Amygdala (tissue), 56 donors: ENCODE measurements at places on chromosomes 3 and 15.

- DNase-seq: no peak
Observed at GRCh38 chr15:59862191-59863155, 141.6 kb upstream of the FOXB1 start.

GRCh38 chr15:69499521-69500211 is 47.0 kb downstream of the RPLP1 start:
- DNase-seq: no peak

- no peak for DNase-seq
Observed at GRCh38 chr3:181722766-181723425, 11.2 kb downstream of the SOX2 start.

DNA sequence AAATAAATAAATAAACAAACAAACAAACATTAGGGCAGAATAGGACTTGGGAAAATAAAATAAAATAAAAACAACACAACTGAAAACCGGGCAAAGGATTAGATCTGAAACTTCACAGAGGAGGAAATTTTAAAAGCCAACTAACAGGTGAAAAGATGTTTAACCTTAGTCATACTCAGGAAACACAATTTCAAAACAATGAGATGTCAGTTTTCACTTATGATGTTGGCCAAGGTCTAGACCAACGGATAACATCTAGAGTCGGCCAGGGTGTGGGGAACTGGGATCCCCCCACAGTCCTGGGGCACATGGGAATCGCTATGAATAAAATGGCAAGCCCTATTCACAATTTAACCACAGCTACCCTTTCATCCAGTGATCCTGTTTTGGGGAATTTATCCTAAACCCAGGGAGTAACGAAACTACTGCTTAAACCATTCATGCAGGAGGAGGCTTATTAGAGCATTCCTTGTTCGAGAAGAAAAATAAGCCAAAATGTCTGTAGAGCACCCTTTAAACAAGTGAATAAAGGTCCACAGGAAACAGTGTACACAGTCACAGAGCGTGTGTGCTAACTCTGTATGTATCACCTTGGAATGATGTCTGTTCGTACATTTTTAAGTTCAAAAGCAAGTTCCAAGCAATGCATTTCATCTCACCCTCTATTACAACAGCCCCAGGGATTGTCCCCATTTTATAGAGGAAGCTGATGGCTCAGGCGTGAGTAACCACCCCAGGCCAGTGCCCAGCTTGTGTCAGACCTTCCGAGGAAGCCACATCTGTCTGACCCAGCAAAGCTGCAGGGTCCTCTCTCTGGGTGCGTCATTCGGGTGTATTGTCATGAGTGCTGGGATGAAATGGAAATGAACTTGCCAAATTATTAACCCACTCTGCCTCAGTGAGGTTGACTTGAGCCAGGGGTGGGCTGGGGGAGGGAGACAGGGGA is 6.3 kb upstream of the ANPEP start:
- DNase-seq: no peak

DNA sequence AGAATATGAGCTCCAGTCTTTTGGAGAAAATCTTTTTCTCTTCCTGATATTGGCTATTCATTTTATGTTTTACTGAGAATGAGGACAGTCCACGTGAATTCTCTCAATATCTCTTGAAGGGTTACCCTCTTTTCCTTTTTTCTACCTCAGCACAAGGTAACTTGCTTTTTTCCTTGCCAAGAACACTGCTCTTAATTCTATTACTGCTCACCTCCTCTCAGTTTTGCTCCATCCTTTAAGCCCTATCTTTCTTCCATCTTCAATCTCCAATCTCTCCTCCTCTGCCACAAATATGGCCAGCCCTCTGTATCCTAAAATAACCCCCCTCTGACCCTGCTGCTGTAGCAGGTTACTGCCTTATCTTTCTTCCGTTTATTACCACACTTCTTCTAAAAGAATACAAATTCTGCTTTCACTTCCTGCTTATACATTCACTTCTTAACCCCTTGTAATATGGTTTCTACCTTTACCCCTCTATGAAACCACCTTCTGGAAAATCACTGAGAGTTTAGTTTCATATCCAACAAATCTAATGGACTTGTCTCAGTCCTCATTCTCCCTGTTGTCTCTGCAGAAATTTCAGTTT is 89.0 kb downstream of the NFKBIZ start:
- DNase-seq: no peak

GRCh38 chr15:68629519-68630210 is 50.9 kb downstream of the CORO2B start:
- DNase-seq: no peak

DNA sequence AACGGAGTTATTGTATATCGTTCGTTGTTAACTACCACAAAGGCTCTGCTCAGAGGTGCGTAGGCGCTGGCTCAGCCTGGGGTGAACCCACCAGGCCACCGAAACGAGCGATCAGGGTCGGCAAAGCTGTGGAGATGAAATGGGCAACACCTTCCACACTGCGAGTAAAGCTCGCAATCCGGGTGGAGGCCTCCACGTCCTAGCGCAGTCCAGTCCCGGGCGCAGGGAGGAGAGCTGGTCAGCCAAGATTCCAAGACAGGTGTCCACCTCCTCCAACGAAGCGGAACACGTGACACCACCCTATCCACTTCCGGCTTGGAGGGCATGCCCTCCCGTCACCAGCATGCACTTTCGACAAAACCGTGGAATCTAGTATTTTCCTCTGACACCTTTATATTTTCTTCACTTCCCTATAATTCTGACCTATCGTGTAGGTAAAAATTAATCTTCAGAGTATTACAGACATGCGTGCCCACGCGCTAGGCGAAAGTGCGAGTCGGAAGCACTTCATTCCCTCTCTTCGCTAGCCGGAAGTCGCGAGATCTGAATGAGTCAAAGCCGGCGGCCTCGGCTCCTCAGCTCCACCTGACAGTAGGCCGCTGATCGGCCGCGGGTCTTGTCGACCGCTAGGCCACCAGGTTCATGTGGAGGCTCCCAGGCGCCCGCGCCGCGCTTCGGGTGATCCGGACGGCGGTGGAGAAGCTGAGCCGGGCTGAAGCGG is at the start of gene PDE12:
PDE12 (plus strand) TSS at position 537 of the 721 bp plus-strand sequence; CDS start at position 643, 106 bp downstream.
- peak; percentile 78 for DNase-seq

GRCh38 chr3:57919987-57920386 is 88.2 kb upstream of the FLNB start:
- no peak for DNase-seq

DNA sequence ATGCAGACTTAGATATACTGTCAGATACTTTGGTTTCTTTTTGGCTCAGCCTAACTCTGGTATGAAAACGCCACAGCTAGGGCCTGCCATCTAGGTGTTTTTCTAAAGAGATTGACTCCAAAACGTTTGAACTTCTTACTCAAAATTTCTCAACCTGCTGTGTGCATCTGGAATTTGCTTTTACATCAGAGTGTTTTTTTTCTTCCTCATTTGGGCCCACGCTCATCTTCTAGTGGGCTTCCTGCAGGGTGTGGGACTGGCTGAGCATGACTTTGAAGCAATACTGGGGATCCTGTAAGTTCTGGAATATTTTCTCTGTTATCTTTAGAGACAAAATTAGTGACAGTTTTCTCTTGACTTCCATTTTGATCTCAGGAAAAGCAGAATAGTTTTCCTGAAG is 117.8 kb downstream of the NR1D2 start:
- DNase-seq: no peak

GRCh38 chr3:50655009-50655830 is 19.5 kb upstream of the DOCK3 start:
- no peak for DNase-seq

GRCh38 chr3:67044955-67045354 is 46.8 kb downstream of the KBTBD8 start:
- DNase-seq: no peak

DNA sequence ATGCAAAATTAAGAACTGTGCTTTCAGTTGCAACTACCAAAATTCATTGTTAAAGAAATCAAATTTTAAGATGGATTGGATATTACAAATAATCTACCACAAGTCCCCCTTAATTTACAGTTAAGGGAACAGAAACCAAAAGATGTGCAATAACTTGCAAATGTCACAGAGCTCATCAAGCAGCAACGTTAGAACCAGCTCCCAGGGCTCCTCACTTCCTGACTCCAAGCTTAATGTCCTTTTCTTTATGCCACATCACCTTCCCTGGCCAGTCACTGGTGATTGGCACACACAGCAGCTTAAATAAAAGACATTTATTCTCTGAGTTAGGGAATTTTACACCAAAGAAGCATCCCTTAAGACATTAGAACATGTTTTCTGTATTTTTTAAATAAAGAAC is 159.7 kb downstream of the RSL24D1 start:
- DNase-seq: no peak

- DNase-seq: peak; percentile 27
Observed at GRCh38 chr3:139935016-139935865, at the start of gene CLSTN2. Gene CLSTN2 (plus strand): TSS chr3:139935185.

GRCh38 chr3:14377838-14378169 is 24.6 kb upstream of the SLC6A6 start:
- no peak for DNase-seq

- DNase-seq: peak; percentile 3
Observed at GRCh38 chr3:119245778-119246177, 5.1 kb upstream of the B4GALT4 start.

GRCh38 chr3:194988495-194989165 is 282.3 kb downstream of the XXYLT1 start:
- no peak for DNase-seq

DNA sequence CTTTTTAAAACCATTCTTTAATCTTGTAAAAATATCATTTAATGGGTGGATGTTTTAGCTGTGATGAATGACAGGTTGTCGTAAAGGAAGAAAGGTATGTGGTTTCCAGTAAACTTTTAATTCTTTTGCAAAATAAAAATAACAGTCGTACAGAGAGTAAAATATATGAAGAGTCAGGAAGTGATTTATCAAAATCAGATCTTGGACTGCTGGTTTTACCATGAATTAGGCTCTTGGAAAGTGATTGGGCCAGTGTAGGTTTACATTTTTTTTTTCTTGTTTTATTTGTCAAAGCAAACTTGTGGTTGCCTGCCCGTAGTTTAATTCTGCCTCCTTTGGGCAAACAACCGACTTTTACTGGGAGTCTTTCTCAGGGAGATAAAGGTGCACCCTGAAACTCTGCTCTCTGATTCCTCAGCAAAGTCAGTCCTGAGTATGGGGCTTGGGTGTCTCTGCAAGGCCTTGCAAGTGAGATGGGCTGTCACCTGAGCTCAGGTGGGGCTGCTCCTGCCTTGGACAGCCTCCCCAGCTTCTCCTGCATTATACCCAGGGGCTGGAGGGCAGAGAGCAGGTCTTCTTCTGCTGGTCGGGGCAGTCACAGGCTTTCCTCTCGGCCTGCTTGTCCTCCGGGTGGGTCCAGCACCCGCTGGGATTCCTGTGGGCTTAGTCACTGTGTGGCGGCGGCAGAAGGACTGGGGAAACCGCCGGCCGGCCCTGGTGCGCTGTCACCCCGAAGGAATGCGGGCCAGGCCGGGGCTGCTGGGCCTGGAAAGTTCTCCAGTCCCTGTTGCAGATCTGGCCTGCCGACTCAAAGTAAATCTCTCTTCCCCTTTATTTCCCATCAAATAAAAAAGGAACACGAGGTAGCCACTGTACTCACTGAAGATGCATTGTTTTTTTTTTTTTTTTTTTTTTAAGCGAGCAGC is 79.0 kb downstream of the IGF1R start:
- no peak for DNase-seq

GRCh38 chr3:182671541-182671940 is 121.8 kb upstream of the ATP11B start:
- no peak for DNase-seq

DNA sequence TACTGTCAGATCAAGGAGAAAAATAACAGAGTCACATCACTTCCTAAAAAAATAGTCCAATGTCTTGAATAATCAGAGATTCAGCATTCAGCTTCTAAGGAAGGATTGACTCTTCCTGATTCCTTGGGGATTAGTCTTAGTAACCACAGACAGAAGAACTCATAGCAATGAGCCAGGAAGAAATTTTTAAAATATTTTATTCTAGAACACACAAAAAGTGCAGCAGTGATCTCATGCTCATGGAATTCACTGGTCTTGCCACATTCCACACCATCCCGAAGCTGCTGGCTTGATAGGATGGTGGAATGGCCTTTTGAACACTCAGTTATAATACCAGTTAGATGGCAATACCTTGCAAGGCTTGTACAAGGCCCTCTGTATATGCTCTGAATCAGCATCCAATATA is 43.0 kb upstream of the ABI3BP start:
- no peak for DNase-seq

GRCh38 chr3:196590279-196590678 is 21.8 kb downstream of the FBXO45 start:
- no peak for DNase-seq

DNA sequence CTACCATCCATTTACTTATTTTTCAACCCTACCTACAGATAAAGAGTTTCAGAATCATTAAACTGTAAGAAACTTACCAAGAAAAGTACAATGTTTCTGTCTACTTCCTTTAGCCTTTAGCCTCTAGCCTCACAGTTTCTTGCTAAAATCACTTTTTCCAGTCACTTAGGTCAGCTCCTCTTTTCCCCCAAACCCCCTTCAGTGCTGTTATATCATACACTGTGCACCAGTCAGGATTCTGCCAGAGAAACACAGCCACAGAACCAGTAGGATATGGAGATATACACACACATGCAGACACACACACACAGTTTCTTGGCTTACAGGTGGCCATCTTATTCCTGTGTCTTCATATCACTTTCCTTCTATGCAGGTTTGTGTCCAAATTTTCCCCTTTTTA is 139.9 kb upstream of the LIPC start:
- DNase-seq: no peak

GRCh38 chr15:77838061-77838460 is 205.3 kb upstream of the LINGO1 start:
- no peak for DNase-seq

- no peak for DNase-seq
Observed at GRCh38 chr15:95449230-95449628, 881.3 kb upstream of the NR2F2 start.

DNA sequence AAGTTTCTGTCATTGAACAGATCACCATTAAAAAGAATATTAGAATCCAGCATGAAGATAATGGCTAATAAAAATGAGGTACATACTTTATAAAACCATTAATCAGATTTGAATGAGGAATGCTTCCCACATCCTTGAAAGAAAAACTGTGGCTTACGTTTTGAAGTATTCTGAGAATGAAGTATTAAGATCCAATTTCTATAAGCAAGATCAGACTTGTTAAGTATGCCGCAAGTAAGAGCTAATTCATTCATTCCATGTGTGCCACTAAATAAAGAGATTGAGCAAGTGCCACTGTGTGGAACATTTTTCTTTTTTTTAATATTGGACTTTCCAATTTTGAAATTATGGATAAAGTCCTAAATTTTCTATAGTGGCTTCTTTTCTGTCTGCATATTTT is 30.6 kb downstream of the NMD3 start:
- DNase-seq: no peak

DNA sequence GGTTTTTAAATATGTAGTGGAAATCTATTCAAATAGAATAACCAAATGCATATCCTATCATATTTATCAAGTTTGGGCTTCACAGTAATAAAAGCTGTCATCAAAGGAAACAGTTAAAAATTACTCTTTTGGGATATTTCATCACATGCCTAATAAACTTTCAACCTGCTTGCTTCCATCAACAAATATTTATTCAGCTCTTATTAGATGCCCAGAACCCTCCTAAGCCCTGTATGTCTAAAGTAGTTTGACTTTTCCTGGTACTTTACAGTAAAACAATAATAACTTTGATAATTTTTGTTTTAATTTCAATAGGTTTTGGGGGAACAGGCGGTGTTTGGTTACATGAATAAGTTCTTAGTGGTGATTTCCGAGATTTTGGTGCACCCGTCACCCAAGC is 37.5 kb upstream of the RARB start:
- no peak for DNase-seq

GRCh38 chr3:178777718-178778411 is 241.6 kb downstream of the KCNMB2 start:
- no peak for DNase-seq
